ENCODE measurements at places on chromosomes 3 and 15.
A peak's percentile ranks its signal among the peaks of the same experiment; 100 is the strongest.

- DNase-seq, result no peak
Measured at GRCh38 chr3:70933105-70933810, 620.8 kb upstream of the MDFIC2 start.

DNA sequence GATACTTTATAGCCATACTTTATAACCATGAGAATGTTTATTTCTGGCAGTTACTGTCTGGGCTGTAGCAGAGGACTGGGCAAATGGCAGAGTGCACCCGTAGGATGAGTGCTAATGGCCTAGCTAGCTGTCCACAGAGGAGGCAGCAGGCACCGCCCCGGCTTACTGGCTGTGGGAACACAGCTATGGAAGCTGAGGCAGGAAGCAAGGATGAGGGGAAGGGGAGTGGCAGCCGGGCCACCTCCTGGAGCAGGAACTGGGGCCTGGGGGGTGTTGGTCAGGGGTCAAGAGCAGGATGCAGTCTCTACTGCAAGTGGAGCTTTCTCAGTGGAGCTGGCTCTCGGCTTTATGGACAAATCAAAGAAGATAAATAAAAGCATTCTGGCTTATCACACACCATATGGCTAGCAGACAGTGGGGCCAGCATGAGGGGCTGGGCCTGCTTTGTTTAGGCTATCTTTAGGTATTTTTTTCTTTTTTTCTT is 316.8 kb upstream of the CTDSPL start:
- DNase-seq, result no peak

- no peak for DNase-seq
Measured at GRCh38 chr15:29699791-29700190, 122.5 kb downstream of the TJP1 start.

DNA sequence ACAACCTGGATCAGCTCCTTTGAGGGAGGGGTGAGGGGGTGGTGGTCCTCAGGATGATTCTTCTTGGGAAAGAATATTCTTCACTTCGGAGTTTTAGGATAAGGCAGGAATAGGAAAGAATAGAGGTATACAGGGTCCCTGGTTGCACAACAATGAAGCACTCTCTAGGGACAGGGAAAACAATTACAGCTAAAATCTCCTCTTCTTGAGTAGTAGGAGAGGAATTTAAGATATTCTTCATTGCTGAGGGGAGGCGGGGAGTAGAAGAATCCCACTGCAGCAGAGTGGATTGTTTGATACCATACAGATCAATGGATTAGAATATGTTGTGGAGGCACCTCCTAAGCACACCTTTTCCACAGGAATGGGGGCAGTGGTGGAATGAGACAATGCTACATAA is 20.5 kb downstream of the SLC9C1 start:
- DNase-seq, result no peak

DNA sequence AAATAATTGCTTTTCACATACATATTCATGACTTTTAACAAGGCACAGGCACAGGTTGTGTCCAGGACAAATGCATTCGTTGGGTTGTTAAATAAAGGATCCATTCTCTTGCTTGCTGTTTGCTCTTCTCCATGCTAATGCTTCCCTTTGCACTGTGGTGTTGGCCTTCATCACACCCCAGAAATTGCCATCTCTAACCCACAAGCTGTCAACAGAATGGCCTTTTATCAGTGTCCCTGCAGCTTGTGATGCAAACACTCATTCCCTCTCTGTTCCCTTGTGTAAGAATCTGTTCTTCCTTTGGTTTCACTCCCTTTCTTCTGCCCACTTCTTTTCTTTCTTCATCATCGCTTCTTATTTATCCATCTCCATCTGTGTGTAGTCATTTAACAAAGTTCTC is 72.2 kb downstream of the SLC7A14 start:
- no peak for DNase-seq

GRCh38 chr3:109353057-109353456 is 15.7 kb upstream of the DPPA4 start:
- no peak for DNase-seq

- DNase-seq, result peak; percentile 64
Measured at GRCh38 chr3:186095561-186096081, 13.3 kb downstream of the ETV5 start.

DNA sequence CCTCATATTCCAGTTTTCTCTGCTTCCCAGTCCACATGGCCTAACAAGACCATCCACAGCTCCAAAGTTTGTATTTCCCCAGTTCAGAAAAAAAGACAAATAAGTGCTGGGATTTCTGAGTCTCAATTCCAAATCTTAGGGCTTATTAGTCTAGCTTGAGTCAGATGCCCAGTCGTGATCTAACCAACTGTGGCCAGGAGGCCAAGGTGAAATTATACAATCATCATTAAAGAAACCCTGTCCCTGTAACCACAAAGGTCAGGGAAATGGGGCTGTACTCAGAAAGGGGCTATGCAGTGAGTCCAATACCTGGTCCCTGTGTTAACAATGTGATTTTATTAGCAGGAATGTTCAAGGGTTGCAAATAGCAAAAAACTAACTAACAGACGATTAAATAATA is 40.5 kb upstream of the MITF start:
- DNase-seq, result no peak

GRCh38 chr15:81088470-81089013 is 45.5 kb upstream of the CFAP161 start:
- no peak for DNase-seq

DNA sequence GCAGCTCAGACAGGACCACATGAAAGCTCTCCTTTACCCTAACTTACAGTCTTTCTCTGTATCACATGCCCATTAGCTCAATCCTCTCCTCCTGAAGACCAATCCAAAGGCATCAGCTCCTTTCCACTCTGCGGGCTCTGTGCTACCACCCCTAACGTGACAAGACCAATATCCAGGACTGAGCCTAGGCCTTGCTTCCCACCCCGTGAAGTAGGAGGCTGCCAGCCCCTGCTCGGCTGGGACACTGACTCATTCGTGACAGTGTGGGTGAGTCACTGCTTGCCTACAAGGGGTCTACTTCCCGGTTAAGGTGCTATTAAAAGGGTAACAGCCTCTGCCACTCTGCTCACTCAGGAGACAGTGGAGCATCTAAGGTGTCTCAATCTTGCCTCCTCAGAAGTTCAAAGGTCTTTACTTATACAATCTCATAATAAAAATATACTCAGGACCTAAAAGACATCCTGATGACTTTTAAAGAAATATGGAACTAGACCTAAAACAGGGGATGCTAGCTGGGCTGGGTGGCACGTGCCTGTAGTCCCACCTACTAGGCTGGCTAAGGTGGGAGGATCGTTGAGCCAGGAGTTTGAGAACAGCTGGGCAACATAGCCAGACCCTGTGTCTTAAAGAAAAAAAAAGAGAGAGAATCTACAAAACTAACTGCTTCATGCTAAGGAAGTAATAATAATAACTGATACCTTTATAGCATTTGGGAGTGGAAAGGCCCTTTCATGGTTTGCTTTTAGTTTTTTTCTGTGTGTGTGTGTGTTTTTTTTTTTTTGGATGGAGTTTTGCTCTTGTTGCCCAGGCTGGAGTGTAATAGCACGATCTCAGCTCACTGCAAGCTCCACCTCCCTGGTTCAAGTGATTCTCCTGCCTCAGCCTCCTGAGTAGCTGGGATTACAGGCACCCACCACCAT is 55.0 kb downstream of the TMEM44 start:
- DNase-seq, result peak; percentile 31

DNA sequence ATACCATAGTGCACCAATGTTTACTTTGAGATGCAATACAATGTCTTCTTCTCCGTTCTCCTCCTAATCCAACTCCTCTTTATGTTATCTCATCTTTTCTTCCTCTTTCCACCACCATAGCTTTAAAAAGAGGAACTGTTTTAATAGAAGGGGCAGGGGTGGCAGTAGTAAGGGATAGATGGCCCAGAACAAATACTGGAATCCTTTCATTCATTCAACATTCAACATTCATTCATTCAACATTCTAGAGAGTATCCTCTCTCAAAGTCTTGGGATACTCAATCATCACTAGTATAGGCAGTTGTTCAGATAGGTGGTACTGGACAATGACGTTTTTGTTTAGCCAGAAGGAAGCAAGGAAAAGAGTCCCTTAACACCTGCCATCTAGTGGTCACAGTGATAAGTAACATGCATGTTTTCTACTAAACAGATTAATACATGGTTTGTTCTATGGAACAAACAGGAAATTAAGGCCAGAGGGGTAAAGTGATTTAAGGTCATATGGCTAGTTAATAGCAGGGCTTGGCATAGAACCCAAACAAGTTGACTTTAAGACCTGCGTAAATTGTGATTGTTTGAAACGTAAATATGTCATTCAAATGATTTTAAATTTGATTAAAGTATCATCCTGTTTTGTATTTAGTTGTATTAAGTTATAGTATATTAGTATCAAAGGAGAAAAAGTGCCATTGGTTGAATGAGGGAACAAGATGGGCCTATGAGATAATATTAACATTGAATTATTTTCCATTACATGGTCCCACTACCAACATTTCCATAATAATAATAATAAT is 26.9 kb upstream of the EHHADH start:
- DNase-seq, result peak; percentile 89

DNA sequence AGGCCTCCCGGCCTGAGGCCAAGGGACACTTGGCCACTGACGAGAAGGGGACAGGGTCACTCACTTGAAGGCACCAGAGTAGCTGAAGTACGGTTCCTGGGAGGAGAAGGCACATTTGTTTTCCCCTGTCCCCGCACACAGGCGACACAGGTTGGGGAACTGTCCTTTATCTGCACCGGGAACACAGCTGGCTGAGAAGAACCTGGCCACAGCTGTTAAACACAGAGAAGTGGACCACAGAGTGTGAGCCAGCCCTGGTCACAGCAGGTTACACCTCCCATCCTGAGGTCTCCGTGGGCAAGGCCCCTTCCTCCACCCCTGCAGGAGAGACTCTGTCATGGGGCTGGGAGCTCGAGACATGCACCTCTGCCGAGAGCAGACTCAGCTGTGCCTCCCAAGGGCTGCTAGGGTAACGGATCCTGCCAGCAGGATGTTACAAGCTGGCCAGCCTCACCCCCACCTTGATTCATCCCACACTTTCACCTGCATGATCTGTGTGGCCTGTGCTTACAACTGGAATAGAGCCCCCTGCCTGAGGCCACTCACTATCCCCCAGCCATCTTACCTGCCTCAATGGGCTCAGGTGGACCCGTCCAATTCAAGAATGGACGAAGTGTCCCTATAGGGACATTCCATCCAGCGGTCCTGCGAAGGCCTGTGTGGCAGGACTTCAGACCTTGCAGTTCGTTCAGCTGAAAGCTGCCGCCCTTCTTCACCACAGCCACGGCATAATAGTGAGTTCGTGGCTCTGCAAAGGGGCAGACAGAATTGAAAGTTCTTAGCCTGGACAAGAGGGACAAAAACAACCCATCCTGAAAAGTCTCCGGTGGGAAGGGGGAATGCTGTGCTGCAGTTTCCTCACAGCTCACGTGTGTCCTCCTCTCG is 9.2 kb downstream of the LTF start:
- DNase-seq, result no peak

- DNase-seq, result no peak
Measured at GRCh38 chr15:78841891-78842290, 30.6 kb upstream of the ADAMTS7 start.

GRCh38 chr3:105722943-105723556 is 145.8 kb downstream of the CBLB start:
- DNase-seq, result peak; percentile 65

DNA sequence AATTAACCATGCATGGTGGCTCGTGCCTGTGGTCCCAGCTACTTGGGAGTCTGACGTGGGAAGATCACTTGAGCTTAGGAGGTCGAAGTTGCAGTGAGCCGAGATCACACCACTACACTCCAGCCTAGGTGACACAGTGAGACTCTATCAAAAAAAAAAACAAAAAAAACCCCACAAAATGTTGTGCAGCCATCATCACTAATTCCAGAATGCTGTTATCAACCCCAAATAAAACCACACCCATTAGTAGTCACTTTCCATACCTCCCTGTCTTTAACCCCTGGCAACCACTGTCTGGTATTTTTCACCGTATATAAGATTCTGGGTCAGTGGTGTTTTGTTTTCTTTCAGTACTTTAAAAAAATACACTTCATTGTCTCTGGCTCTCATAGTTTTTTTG is 16.6 kb downstream of the HMCES start:
- DNase-seq, result no peak

DNA sequence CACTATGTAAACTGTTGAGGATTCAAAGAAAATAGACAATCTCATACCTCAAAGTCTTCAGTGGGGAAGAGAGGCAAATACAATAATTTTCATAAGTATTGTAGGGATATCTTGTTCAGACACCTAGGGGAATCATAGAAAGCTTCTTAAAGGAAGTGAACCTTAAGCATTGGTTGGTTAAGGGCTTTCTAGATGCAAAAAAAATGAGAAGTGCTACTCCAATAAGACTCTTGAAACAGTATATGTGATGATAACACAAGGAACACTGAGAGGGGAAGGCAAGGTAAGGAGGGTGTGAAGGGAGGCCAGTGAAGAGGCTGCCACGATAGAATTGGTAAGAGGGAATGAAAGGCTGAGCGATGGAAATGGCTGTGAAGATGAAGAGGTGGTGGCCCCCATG is 104.1 kb downstream of the TPRG1 start:
- DNase-seq, result no peak

GRCh38 chr15:45164914-45165313 is 22.9 kb downstream of the SHF start:
- no peak for DNase-seq

DNA sequence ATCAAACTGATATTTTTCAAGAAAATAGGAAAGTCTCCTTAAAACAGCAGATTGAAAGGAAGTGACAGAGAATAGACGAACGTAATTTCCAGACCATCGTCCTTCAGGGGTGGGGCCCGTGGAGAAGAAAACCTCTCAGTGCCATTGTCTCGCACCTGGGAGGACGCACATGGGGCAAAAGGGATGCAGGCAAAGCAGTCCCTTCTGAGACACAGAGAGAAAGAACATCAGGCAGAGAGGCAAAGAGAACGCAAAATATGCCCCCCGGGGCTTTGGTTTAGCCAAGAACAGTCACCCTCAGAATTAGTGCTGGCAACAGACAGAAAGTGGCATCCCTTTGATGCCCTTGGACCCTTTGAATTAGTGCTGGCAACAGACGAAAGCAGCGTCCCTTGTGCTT is 37.0 kb downstream of the MUC20 start:
- no peak for DNase-seq

DNA sequence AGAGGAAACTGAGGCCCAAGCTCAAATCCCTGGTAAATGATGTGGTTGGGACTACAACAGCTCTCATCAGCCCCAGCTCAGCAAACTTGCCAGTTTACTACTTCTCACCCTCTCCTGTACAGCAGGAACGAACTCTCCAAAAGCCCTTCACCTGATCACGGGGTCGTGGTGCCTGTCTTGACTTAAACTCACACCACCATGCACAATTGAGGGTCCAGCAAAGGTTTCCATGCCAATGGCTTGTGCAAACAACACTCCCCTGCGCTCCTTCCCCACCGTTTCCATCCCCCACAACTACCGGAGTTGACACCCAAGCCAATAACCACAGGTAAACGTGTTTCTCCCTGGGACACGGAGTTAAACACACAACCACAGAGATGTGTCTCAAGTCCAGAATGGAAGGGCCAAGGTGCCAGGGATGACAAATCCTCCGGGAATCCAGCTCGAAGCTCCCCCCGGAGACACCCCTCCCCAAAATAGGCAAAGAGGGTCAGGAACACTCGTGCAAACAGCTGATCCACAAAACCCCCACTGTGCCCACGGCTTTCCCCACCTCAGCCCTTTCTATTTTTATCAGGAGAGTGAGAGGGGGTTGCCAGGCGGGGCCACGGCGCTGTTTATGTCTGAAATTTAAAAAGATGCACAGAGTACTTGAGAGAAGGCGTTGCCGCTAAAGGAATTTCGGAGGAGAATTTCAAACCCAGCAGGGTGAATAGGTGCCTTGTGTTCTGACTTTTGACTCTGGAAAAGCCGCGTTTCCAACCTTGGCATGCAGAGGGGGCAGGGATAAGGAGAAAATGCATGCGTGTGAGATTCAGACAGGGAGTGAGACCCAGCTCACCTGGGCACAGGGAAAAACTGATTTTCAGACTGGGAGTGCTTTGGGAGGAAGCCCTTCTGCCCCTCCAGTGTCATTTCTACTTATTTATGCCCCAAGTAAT is 10.6 kb upstream of the ACAN start:
- no peak for DNase-seq

Data from Kasumi-1 (cell line).